ENCODE measurements at places on chromosomes 7 and 10.

GRCh38 chr10:124699471-124700292, 44.5 kb downstream of the FAM53B start:
- DNase-seq = no peak

- no peak for DNase-seq
Observed at GRCh38 chr10:74156919-74157289, 5.9 kb downstream of the ADK start.

GRCh38 chr10:15395935-15396334, 24.8 kb upstream of the FAM171A1 start:
- no peak for DNase-seq

- DNase-seq = no peak
Observed at GRCh38 chr7:41206267-41206666, 496.6 kb downstream of the INHBA start.

DNA sequence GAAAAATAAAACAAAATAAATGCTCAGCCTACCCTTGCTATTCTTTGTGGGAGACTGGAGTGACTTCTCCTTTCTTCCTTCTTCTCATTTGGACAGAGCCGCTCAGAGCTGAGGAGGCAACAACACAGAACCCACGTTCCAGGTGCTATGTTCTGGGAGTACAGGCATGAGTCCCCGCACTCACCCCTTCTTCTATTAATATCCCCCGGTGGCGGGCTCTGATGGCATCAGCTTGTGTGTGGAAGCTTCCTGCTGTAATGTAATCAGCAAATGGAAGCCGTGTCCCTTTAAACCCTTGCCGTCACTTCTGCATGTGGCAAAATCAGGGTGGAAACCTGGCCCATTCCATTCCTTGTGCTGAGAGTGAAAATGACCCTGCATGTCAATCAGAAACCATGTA, 116.9 kb upstream of the ADARB2 start:
- DNase-seq = no peak

- DNase-seq = no peak
Observed at GRCh38 chr10:7045891-7046599, 364.8 kb downstream of the SFMBT2 start.

GRCh38 chr7:120628251-120628650, 229.7 kb downstream of the TSPAN12 start:
- DNase-seq = no peak

DNA sequence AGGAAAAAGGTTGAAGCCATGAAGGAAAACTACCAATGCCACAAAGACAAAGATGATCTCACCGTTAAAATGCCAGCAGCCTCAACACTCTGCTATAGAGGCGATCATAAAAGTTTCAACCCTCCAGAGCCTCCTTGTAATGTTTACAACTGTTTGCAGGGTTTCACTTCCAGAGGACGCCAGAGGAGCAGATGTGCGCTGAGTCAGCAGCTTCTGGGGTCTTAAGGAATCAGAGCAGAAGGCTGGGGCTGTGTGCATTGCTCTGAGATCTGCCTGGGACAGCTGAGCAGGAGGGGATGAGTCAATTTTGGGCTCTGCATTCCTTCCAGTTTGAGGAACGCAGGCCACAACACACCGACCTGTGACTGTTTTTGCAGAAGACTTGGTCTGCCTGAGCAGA, 98.3 kb downstream of the TMEM130 start:
- DNase-seq = no peak

GRCh38 chr10:7015457-7015856, 395.4 kb downstream of the SFMBT2 start:
- no peak for DNase-seq

DNA sequence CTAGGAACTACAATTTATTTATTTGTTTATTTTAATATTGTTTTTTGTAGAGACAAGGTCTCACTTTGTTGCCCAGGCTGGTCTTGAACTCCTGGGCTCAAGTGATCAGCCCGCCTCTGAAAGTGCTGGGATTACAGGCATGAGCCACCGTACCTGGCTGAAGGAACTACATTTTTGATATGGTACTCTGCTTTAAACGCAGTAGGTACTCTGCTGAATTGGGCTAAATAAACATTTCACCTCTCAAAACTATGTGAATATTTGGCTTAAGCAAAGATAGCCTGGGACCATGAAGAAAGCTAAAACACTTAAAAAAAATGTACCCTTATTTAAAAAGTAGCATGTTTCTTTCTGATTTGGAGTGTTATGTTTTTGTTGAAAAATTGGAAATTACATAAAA, 138.2 kb downstream of the ADK start:
- DNase-seq = no peak

GRCh38 chr7:115066634-115067033, 144.7 kb downstream of the MDFIC start:
- DNase-seq = no peak

- DNase-seq = no peak
Observed at GRCh38 chr7:28573059-28573553, 160.8 kb downstream of the CREB5 start.

GRCh38 chr7:37947941-37948210, 27.4 kb downstream of the EPDR1 start:
- no peak for DNase-seq

- no peak for DNase-seq
Observed at GRCh38 chr7:16926283-16926682, 44.5 kb upstream of the AGR3 start.

DNA sequence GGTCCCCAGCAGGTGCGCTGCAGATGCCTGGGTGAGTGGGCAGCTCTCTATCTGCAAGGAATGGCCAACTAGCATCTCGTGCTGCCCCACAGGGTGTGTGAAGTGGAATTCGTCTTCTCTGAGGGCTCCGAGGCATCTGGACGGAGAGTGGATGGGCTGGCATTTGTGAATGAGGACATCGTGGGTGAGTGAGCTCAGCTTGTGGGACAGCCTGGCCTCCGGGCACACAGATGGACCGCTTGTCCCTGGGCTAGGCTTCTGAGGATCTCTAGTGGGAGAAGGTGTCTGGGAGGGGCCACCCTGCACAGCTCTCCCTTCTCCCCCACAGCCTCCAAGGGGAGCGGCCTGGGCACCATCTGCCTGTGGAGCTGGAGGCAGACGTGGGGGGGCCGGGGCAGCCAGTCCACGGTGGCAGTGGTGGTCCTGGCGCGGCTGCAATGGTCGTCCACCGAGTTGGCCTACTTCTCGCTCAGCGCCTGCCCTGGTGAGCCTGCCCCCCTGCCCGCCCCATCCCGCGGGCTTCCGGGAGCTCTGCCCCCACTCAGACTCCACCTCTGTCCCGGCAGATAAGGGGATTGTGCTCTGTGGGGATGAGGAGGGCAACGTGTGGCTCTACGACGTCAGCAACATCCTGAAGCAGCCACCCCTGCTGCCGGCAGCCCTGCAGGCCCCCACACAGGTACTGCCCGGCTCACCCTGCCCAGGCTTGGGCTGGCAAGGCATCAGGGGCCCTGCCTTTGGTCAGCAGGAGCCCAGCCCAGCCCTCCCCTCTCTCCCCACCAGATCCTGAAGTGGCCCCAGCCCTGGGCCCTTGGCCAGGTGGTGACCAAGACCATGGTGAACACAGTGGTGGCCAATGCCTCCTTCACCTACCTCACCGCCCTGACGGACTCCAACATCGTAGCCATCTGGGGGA, 6.3 kb downstream of the POLR2J start:
- peak; percentile 86 for DNase-seq

DNA sequence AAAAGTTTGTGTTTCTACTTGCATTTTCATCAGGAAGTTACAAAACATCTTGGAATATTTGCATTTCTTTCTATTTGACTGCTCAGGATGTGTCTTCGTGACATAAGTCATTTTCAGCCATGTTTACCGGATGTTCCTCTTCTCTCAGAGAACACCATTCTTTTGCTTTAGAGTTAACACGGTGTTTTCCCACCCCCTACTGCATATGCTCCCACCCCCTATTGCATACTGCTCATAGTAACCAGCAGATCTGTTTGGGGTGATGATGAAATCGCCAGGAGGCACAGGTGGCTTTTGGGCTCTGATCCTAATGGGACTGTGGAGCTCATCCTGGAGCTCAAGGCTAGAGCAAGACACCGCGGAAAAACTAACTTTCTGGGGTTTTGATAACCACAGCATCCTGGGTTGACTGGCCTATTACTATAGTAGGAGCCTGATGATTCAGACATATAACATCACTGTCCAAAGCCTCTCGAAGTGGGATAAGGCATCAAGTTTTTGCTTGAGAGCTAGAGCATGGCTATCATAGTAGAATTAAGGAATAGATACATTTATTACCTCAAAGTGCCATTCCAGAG, 65.1 kb upstream of the BET1 start:
- DNase-seq = no peak

- DNase-seq = no peak
Observed at GRCh38 chr10:70536196-70536861, 57.8 kb downstream of the PALD1 start.

DNA sequence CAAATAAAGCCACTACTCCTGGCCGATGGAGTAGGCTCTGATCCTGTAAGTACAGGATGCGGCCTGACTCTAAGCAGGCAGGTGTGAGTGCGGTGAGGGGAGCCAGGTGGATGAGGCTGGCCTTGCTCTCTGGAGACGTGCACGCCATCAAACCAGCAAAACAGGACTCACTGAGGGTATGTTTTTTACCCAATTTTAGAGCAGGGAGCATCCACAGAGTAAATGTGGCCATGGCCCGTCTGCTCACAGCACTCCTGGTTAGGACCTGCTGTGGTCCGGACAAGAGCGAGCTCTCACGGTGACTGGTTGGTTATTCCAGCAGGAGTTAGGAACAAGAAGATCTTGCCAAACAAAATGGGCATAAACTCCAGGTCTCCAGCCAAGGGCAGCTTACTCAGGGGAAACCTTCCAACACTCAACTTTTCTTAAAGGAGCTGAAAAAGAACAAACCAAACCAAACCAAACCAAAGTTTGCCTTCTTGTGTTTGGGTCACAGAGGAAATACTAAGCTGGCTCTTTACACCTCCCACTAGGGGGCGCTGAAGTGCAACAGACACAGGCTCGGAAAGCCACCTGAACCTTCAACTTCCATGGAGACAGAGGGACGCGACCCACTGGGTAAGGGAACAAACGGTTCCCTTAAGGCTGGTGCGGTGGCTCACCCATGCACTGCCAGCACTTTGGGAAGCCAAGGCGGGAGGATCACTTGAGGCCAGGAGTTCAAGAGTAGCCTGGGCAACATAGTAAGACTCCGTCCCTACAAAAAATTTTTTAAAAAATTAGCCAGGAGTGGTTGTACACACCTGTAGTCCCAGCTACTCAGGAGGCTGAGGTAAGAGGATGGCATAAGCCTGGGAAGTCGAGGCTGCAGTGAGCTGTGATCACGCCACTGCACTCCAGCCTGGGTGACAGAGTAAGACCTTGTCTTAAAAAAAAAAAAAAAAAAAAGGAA, 122.4 kb downstream of the CLEC2L start:
- DNase-seq = no peak

GRCh38 chr10:4840151-4840550, 14.1 kb downstream of the AKR1E2 start:
- DNase-seq = no peak

GRCh38 chr10:19944911-19945663, 128.9 kb downstream of the PLXDC2 start:
- no peak for DNase-seq

GRCh38 chr7:119270644-119271043, 1002.3 kb upstream of the KCND2 start:
- DNase-seq = no peak

DNA sequence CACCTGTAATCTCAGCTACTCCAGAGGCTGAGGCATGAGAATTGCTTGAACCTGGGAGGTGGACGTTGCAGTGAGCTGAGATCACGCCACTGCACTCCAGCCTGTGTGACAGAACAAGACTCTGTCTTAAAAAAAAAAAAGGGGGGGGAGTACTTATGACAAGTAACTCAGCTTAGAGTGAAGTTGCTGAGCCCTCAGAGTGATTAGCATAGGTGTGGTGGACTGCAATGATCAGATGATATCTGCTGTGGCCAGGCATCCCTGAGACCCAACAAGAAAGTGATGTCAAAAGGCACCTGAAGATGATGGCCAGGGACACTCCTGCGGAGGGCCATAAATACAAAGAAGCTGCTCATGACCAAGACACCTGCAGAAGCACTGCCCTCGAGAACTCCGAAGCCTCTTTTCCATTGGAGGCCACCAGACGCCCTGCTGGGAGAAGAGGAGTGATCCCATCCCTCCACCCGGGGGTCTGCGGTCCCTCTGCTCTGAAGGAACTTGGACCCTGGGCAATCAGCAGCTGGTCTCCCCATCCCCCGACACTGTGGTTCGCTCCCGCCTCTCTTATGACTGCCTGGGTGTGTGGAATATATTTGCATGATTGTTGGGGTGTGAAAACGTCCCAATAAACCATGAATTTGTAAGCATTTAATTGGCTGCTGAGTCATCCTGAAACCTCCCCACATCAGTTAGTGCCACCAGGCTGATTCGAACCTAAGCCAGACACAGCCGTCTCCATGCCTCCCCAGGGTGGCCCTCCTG, 46.0 kb downstream of the RASGEF1A start:
- peak; percentile 52 for DNase-seq

GRCh38 chr7:132090444-132090843, 485.8 kb downstream of the PLXNA4 start:
- no peak for DNase-seq

DNA sequence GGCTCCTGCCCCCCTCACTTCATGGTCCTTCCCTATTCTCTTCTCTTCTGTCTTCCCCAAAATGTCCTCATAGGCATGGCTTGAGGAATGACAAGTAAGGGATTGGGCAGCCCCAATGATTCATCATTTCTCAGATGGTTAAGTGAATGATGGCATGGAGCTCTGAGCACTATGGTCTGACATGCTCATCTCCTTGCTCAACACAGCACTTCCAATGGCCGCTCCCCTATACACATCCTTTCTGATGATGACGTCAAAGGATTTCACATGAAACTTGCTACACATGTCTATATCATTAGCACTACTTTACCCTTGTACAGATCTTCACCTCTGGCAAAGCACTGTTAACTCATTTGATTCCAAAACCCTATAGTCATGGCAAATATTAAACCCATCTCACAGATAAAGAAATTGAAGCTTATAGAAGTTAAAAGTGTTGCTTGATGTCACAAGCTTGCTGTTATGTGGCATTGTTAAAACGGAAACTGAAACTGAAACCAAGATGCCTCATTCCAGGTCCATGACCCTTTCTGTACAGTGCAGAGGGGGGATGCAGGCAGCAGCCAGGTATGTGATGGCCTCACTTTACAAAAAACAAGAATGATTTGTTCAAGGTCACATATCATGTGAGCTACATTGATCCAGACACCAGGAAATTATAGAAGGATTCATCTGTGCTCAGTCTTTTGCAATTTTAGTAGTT, 90.0 kb upstream of the PLXNA4 start:
- no peak for DNase-seq

DNA sequence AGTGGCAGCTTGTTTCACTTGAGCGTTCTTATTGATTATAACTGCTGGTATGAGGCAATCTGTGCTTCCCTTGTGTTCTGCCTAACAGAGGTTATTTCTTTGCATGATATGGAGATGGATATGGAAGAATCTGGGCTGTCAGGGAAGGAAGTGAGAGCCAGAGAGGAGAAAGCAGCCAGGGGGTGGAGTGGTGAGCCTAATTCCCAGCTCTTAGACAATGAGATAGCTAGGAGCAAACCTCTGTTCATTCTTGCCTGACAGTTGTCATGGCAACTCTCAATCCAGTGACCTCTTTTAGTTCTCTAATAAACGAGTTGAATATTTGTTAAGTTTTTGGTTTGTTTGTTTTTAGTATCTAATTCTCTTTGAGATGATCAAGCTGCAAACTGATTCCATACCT, 214.3 kb downstream of the NRG3 start:
- no peak for DNase-seq

GRCh38 chr7:87013840-87014190, 45.6 kb downstream of the ELAPOR2 start:
- DNase-seq = no peak

GRCh38 chr10:130357951-130358350, 221.8 kb downstream of the GLRX3 start:
- peak; percentile 59 for DNase-seq

- DNase-seq = peak; percentile 66
Observed at GRCh38 chr7:1253681-1254181, 21.1 kb downstream of the UNCX start.

- DNase-seq = no peak
Observed at GRCh38 chr7:140230516-140230860, 53.7 kb upstream of the KDM7A start.

Data from chondrocyte (in vitro differentiated cells).